ENCODE measurements at places on chromosomes 3 and 15.

GRCh38 chr15:70257573-70258248 lies 160.0 kb upstream of the TLE3 start:
- DNase-seq = no peak

DNA sequence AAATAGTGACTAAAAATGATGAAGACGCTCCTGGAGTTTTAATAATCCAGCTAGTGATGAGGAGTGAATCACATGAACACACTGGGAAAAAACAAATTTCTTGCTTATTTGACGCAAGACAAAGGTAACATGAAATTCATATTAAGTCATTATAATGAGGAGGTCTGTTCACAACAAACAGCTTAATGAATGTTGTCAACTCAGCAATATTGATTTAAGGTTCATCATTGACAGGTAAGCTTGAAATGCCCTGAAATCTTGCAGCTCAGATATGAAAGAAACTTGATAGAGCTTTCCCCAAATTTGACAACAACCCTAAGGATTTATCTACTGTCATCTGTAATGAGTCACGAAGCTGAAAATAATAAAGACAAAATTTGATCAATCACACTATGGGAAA lies 108.1 kb upstream of the SELENOK start:
- DNase-seq = no peak

GRCh38 chr3:154338570-154338969 lies 14.3 kb upstream of the DHX36 start:
- no peak for DNase-seq

- no peak for DNase-seq
Measured at GRCh38 chr15:88800738-88801137, 2.5 kb upstream of the ACAN start.

DNA sequence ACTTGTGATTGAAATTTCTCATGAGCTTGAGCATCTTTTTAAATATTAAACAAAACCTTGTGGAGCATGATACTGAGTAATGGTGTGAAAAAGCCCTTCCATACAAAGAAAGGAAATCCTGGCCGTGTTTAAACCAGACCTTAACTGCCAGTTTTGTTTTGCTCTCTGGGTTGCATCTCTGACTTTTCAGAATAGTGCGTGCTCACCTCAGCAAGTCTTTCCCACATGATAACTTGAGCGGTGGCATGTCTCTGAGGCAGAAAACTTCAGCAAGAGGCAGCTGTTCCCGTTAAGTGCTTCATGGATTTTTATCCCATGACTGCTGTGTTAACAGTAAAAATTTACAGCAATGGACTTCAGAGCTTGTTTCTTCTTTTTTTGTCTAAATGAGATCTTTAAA lies 393.3 kb downstream of the FEZF2 start:
- no peak for DNase-seq
